ENCODE measurements at places on chromosomes 2 and 18.

DNA sequence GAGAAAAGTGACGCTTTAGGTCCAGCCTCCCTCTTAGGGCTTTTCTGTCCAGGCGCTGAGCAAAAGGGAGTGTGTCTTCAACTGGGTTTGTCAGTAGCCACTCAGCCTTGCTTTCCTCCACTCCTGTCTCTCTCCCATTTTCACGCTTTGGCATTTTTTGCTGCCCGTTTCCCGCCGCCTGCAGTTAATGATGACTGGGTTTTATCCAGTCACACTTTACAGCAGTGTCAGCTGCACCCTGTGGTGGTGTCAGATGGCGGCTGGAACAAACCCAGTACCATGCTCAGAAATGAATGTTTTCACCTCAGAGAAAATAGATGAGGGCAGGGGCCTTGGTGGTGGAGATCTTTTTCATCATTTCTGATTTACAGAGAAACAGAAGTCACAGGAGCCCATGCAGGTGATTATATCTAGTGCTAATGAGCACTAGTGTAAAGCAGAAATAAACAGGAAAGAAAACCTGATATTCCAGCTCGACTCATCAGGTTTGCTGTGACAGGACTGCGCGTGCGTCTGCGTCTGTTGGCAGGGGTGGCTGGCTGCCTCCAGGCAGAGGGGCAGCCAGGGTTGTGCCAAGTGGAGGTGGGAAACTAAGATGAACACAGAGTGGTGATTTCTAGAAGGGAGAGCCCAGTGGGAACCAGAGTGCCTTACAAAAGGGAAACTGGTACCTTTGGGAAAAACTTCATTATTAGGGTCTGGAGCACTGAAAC is 139.9 kb downstream of the TANC1 start:
- H3K4me1 ChIP-seq: no peaks in the 10 kb centered on the region
- no peaks in the 10 kb centered on the region for H3K36me3 ChIP-seq
- DNase-seq: no peak
- H3K27me3 ChIP-seq: no peaks in the 10 kb centered on the region

GRCh38 chr2:43460174-43460546 is 135.7 kb downstream of the THADA start:
- no peaks in the 10 kb centered on the region for H3K27me3 ChIP-seq
- peaks cover 2% of the 10 kb centered on the region for H3K4me1 ChIP-seq
- no peak overlapping the region for H3K4me3 ChIP-seq
- no peak for DNase-seq

DNA sequence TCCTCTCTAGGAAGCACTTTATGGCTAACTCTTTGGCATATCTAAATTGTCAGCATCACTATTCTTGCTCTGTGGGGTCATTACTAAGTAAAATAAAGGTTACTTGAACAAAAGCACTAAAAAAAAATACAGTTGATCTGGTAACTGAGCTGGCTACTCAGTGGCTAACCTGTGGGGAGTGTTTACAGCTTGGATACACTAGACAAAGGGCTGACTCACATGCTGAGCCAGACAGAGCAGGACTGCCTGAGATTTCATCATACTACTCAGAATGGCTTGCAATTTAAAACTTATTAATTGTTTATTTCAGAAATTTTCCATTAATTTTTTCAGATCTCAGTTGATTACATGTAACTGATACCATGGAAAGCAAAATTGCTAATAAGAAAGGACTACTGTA is 1690.4 kb upstream of the SLC39A10 start:
- H3K27me3 ChIP-seq: no peaks in the 10 kb centered on the region
- no peaks in the 10 kb centered on the region for H3K4me1 ChIP-seq
- no peak overlapping the region for H3K4me3 ChIP-seq
- H3K36me3 ChIP-seq: no peaks in the 10 kb centered on the region
- DNase-seq: no peak

GRCh38 chr2:43486603-43487002 is 109.2 kb downstream of the THADA start:
- H3K4me3 ChIP-seq: no peak overlapping the region
- no peaks in the 10 kb centered on the region for H3K4me1 ChIP-seq
- no peak for DNase-seq

DNA sequence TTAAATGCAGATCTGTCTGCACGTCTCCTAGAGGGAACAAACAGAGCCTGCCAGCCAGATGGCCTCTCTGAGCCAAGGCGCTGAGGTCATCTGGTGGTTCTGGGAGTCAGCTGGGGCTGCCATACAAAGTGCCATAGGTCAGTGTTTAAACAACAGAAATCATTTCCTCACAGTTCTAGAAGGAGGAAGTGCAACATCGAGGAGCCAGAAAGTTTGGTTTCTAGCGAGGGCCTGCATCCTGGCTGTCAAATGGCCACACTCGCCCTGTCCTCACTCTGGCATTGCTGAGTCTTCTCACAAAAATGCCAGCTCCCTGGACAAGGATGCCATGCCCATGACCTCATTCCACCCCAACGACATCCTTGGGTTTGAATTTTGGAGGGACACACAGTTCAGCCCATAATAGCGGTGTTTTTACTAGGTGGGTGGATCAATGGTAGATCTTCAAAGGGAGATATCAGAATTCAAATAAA is 59.6 kb downstream of the MYT1L start:
- peaks cover 9% of the 10 kb centered on the region for H3K27me3 ChIP-seq
- DNase-seq: no peak
- no peak overlapping the region for H3K4me3 ChIP-seq
- H3K4me1 ChIP-seq: no peaks in the 10 kb centered on the region
- no peaks in the 10 kb centered on the region for H3K36me3 ChIP-seq

- H3K27me3 ChIP-seq: no peaks in the 10 kb centered on the region
- no peaks in the 10 kb centered on the region for H3K4me1 ChIP-seq
- H3K27ac ChIP-seq: no peak overlapping the region
- DNase-seq: peak; percentile 19
- H3K36me3 ChIP-seq: peaks cover 3% of the 10 kb centered on the region
- H3K4me3 ChIP-seq: no peak overlapping the region
Observed at GRCh38 chr2:68901199-68901514, 30.0 kb upstream of the BMP10 start.

DNA sequence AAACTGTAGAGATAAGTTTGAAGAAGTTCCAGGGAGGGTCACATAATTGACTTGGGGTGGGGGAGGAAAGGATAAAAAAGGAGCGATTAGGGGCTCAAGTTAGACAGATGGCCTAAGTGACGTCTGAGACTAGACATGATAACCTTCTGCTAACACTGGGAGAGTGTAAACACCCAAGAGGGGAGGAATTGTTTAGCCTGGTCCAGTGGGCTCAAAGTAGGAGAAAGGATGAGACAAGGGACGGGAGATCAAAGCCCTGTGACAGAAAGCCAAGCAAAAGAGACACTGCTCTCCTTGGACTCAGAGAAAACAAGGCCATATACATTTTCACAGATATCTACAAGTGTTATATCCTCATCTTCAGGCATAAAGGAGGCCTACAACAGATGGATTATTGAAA is 45.5 kb upstream of the IHH start:
- no peak overlapping the region for H3K27ac ChIP-seq
- peaks cover 4% of the 10 kb centered on the region for H3K36me3 ChIP-seq
- peaks cover 37% of the 10 kb centered on the region for H3K4me1 ChIP-seq
- DNase-seq: no peak

GRCh38 chr2:145095641-145096435 is 575.9 kb upstream of the ZEB2 start:
- no peaks in the 10 kb centered on the region for H3K36me3 ChIP-seq
- H3K4me3 ChIP-seq: no peak overlapping the region
- no peaks in the 10 kb centered on the region for H3K27me3 ChIP-seq
- H3K27ac ChIP-seq: no peak overlapping the region
- DNase-seq: no peak

DNA sequence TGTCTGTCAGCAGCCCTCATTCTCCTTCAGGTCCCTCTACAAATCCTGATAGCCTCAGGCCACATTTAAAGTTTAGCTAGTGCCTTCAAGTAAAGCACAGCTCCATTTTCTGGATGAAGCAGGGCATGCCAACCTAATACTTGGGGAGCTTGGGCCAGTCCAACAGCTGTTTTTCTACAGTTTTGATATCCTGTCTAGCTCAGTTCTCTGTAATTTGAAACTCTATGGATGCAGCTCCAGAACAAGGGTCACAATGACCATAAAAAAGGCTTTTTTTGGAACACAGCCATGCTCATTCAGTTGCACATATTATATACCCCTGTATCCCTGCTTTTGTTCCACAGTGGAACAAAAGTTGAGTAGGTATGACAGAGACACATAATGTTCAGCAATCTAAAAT is 373.5 kb downstream of the SUCLG1 start:
- no peaks in the 10 kb centered on the region for H3K4me1 ChIP-seq
- no peak for DNase-seq
- H3K36me3 ChIP-seq: no peaks in the 10 kb centered on the region
- H3K4me3 ChIP-seq: no peak overlapping the region
- H3K27ac ChIP-seq: no peak overlapping the region
- peaks cover 10% of the 10 kb centered on the region for H3K27me3 ChIP-seq

DNA sequence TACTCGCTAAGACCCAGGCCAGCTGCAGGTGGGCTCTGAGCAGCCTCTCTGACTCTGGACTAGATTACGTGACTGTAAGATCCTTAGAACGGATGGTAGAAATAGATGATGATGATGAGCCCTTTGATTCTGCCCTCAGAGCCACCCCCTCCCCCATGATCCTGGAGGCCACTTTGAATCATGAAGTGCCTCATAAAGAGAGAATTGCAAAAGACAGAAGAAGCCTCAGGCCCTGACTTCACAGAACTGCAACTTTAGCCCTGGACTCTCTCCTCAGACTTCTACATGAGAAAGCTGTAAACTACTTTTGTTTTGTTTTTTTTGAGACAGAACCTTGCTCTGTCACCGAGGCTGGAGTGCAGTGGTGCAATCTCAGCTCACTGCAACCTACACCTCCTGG is 15.4 kb upstream of the TET3 start:
- H3K27me3 ChIP-seq: no peaks in the 10 kb centered on the region
- no peak overlapping the region for H3K4me3 ChIP-seq
- DNase-seq: peak; percentile 51
- no peaks in the 10 kb centered on the region for H3K36me3 ChIP-seq

DNA sequence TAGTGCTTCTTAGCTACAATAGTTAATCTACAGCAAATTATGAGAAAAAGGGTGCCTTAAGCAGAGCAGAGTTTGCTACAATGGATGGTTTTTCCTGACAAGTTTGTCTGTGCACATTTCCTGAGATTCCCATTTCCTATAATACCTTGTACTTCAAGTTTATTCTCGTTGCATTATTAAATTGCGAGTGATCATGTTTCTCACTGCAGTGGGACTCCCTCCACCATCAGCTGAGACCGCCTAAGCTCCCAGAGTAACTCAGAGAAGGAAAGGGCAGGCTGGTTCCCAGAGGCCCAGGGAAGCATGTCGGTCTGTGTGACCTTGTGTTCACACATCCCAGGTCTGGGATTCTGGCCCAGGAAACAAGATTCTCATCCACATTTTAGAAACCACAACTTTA is 162.1 kb downstream of the ARL4C start:
- H3K4me1 ChIP-seq: peaks cover 36% of the 10 kb centered on the region
- no peak for DNase-seq
- no peaks in the 10 kb centered on the region for H3K27me3 ChIP-seq
- H3K27ac ChIP-seq: no peak overlapping the region
- no peak overlapping the region for H3K4me3 ChIP-seq

- DNase-seq: no peak
- H3K36me3 ChIP-seq: peaks cover 17% of the 10 kb centered on the region
- peak overlapping the region; percentile 96 for H3K27ac ChIP-seq
- H3K4me3 ChIP-seq: peak overlapping the region; percentile 95
- no peaks in the 10 kb centered on the region for H3K27me3 ChIP-seq
Observed at GRCh38 chr18:47149457-47150028, 757 bp downstream of the HDHD2 start.

DNA sequence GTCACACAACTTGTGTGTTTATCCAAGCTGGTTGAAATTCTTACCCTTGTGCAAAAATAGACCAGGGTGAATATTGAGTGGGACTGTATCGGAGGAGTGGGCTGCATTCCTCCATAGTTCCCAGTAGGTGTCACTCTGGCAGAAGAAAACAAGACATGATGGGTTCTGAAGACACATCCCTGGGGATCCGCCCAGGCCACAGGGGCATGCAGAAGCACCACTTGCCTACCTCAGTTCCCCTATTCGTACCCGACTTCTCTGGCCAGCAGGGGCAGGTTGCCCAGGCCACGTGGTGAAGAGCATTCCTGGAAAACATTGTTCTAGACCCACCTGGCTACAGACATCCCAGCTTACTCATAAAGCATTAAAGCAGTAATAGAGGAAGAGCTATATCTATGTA is 168.2 kb downstream of the FAM210A start:
- no peaks in the 10 kb centered on the region for H3K36me3 ChIP-seq
- no peak overlapping the region for H3K27ac ChIP-seq
- H3K27me3 ChIP-seq: no peaks in the 10 kb centered on the region
- H3K4me3 ChIP-seq: no peak overlapping the region

DNA sequence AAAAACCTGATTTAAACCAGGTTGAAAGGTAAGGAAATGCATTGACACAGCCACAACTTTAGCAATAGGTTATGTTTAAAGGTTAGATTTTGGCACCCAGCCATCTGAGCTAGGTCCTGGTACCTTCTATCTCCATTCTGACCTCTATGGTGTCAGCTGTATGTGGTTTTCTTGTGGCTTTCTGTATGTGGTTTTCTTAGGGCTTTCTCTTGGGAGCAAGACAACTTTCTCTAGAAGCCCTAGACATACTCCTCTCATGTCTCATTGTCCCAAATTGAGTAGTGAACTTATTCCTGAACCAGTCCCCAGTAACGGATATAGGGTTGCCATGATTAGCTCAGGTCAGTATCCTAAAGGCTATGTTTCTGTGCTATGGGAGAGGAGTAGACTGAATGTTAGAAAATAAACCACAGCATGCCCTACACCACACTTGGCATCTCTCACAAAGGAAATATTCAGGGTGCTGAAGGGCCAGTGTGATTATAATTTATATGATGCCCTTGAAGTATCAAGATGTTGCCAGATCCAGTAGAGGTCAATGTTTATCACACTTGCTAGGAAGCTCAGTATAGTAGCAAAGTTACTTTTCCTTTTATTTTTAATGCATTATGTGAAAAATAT is 176.1 kb downstream of the CAPN13 start:
- H3K27ac ChIP-seq: no peak overlapping the region
- peaks cover 18% of the 10 kb centered on the region for H3K4me1 ChIP-seq
- H3K36me3 ChIP-seq: peaks cover 1% of the 10 kb centered on the region
- DNase-seq: no peak
- no peak overlapping the region for H3K4me3 ChIP-seq
- no peaks in the 10 kb centered on the region for H3K27me3 ChIP-seq

GRCh38 chr2:5353565-5353964 is 338.6 kb upstream of the SOX11 start:
- H3K4me3 ChIP-seq: no peak overlapping the region
- H3K4me1 ChIP-seq: no peaks in the 10 kb centered on the region
- no peaks in the 10 kb centered on the region for H3K27me3 ChIP-seq
- no peak for DNase-seq

Measured in activated naive CD4-positive, alpha-beta T cell treated with anti-CD3 and anti-CD28 coated beads for 36 hours (primary cell).